GM12865 (cell line): ENCODE measurements at places on chromosomes 16 and 17.

DNA sequence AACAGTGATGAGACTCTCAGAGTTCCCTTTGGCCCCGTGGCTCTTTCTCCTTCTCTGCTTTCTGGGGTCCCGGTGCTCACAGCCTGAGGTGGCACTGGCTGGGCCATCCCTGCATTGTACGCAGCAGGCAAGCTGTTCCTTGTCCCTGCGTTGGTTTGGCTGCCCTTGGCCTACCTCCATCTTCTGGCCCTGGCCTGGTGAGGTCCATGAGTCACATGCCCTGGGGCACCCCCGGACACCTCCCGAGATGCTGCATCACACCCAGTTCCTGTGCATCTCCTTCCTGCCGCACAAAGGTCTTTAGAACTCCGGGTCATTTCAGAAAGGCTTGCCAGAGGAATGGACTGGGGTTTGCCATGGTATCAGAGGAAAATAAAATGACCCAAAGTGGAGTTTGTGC lies 9.5 kb downstream of the SULT1A2 start:
- DNase-seq, result no peak

DNA sequence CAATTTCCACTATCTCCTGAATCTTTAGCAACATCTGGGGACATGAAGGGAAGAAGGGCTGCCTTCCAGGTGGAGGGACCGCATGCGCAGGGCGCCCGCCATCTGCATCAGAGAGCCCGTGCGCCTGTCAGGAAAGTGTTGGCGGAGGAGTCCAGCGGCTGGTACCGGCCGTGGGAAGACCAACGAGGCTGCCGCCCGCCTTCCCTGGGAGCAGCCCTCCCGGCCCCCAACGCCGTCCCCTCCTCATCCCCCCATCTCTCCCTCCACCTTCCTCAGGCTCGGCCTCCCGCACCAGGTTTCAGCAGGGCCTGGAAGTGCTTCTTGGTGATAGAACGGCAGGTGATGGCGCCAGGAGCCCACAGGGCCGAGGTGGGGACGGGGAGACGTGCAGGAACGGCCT lies 8.8 kb downstream of the CLCN7 start:
- no peak for DNase-seq

DNA sequence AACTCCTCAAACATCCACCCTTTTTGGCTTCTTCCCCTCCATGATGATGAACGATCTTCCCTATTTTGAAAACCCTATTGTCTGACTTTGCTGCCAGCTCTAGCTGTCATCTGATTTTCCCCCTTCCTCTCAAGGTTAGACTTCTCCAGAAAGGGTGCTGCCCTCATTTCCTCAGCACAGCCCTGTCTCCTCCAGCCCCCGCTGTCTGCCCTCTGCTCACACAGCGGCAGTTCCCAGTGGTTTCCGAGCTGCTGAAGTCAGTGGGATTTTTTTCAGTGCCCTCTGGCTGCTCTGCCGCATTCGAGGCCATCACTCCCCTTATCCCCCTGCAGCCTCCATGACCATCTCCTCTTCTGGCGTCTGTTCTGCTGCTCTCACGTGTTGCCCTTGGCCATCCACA lies 26.6 kb upstream of the C17orf107 start:
- DNase-seq, result no peak

GRCh38 chr17:2860883-2861282 lies 64.6 kb downstream of the RAP1GAP2 start:
- no peak for DNase-seq

DNA sequence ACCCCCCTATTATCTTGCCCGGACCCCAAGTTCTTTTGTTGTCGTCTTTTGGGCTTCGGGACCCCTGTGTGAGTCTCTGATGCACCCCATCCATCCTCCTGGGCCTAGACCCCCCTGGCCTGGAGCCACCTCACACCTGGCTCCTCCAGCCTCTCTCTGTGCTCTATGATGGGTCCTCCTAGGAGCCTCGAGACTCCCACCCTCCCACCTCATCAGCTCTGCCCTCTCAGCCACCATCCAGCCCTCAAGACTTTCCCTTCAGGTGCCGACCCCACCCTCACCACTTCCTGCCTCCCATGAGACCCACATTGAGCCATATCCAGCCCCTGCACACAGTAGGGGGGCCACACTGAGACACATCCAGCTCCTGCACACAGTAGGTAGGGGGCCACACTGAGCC lies 8.7 kb upstream of the ATP2A3 start:
- no peak for DNase-seq

DNA sequence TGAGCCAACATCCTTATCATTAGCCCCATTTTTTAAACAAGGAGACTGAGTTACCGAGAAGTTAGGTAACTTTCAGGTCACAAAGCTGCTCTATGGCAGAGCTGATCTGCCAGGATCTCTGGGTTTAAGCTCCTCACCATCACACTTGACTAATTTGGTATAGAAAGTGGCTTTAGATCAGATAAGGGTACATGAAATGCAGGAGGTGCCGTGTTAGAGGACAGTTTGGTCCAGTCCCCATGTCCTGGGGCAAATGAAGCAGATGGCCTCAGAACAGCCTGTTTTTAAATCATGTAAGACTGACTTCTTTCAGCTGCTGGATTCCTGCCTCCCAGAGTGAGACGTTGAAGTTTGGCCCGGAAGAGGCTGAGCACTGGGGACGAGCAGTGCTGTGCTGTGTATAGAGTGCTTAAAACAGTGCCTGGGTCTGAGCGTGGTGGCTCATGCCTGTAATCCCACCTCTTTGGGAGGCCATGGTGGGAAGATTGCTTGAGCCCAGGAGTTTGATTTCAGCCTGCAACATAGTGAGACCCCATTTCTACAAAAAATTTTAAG lies 187.0 kb upstream of the CACNG3 start:
- DNase-seq, result no peak

GRCh38 chr17:42522263-42522790 lies 13.7 kb upstream of the NAGLU start:
- no peak for DNase-seq

GRCh38 chr17:47225911-47226688 lies 17.0 kb downstream of the MYL4 start:
- no peak for DNase-seq

DNA sequence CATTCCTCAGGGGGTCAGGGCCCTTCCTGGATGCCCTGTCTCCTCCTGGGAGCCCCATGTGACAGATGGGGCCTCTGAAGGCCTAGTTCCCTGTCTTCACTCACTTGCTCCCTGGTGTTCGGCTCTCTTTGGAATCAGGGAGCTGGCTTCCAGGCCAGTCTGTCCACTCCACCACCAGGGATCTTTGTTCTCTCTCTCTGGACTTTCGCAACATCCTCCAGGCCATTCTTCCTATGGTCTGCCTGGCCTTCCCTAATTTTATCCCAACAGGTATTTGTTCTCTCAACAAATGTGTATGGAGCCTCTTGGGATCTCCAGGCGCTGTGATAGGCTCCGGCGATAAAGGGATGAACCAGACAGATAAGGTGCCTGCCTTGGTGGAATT lies 286.4 kb downstream of the CPPED1 start:
- DNase-seq, result no peak

GRCh38 chr17:61426482-61427304 lies 25.5 kb upstream of the TBX4 start:
- no peak for DNase-seq

DNA sequence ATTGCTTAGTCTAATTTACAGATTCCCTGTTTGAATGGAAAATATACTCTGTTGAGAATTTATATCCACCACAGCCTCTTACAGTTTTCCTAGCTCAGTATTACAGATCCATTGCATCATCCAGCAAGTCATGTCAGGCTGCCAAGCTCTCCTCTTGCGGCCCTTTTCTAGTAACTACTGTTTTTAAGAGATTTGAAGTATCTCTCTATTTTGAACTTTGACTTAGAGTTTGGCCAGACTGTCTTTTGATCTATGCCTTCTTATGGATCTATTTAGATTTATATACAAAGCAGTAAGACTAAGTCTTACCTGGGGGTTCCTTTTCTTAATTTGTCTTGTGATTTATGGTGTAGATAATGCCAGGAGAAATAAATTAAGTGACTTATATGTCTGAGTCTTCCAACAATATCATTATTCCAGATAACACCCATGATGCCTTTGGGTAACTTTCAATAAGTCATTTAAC lies 53.1 kb upstream of the ABCC11 start:
- DNase-seq, result no peak

DNA sequence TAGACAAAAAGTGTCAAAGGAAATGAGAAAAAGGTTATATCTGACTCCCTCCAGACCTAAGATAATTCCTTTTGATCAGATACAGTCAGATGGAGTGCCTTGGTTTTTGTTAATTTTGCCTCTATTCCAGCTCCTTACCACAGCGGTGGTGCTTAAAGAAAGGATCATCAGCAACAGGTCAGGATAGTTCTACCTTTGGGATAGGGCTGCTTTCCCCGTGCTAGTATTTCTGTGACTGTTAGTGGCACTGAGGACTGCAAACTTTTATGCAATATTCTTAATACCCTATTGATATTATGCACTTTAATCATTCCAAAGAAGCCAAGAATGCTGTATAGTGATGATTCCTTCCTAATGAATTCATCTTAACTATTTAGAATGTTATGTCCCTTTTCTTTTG lies 24.5 kb downstream of the NQO1 start:
- DNase-seq, result no peak

GRCh38 chr17:75270966-75271232 lies at the start of gene MIF4GD:
Gene MIF4GD, minus strand, starts transcription at chr17:75271231. Its CDS starts 1,036 bp downstream, at chr17:75270195.
- no peak for DNase-seq

GRCh38 chr17:43628089-43628650 lies 33.6 kb downstream of the MEOX1 start:
- DNase-seq, result no peak

DNA sequence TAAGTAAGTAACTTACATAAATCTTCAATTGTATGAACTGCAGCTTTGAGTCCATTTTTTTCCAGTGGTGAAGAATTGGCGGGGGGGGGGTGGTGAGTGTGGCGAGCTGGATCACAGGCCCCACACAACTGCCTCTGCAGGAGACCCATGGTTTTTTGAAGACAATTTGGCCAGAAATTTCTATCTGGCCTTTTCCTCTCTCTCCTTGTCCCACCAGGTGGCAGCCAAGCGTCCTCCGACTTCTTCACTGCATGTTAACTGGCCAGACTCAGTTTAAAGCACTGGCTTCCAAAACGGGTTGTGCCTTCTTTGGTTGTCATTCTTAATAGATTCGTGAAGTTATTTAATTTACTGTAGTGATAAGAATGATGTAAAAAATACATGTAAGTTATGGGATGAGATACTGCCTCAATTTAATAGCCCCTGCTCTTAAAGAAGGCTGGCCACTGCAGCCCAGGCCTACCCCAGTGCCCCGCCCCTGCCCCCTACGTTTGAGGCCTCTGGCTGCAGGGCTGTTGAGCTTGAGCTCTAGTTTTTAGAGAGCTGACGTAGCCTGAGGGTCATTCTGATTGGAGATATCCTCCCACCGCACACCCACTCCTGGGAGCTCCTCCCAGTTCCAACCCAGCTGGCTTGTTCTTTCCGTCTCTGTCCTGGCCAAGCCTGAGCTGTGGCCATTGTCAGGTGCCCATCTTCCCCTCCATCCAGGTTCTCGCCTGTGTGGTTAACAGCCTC lies 36.4 kb downstream of the AKAP1 start:
- peak; percentile 32 for DNase-seq
